ENCODE measurements at places on chromosomes 7 and 10. TPM values are rescaled to one million over a fixed set of nuclear protein-coding genes. Genes with fewer than 3 reads are reported as not detected.

SGCE gene
- total RNA-seq = 33.8 TPM

DNA sequence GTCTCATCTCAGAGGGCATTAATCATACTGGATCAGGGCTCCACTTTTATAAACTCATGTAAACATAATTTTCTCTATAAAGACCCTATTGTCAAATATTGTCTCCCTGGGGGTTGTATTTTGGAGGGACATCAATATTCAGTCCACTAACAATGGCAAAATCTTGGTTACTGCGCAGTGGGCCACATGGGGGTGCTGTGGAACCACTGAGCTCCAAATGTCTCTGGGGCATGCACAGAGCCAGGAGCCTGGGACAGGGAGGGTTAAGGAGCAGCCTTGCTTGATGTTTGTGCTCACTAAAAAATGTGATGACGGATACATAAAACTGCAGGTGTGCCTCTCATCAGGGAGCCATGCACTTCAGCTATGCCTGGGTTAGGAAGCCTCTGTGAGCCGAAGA is 62.1 kb upstream of the PRSS58 start:
- H3K27me3 ChIP-seq = peaks cover 59% of the 10 kb centered on the region
- no peak overlapping the region for H3K27ac ChIP-seq
- no peaks in the 10 kb centered on the region for H3K36me3 ChIP-seq
- H3K4me3 ChIP-seq = no peak overlapping the region
- no peaks in the 10 kb centered on the region for H3K4me1 ChIP-seq
- peak; percentile 40 for DNase-seq

GRCh38 chr7:16086743-16087142 is 334.6 kb downstream of the CRPPA start:
- peak overlapping the region; percentile 67 for H3K27ac ChIP-seq
- H3K36me3 ChIP-seq = peaks cover 8% of the 10 kb centered on the region
- H3K4me3 ChIP-seq = no peak overlapping the region
- H3K4me1 ChIP-seq = peaks cover 50% of the 10 kb centered on the region
- no peaks in the 10 kb centered on the region for H3K27me3 ChIP-seq

- no peak overlapping the region for H3K4me3 ChIP-seq
- peaks cover 13% of the 10 kb centered on the region for H3K36me3 ChIP-seq
- H3K27ac ChIP-seq = no peak overlapping the region
- no peaks in the 10 kb centered on the region for H3K27me3 ChIP-seq
Measured at GRCh38 chr10:103919648-103920025, 1.7 kb upstream of the STN1 start.

GRCh38 chr10:70651661-70652060 is 20.6 kb upstream of the ADAMTS14 start:
- no peak overlapping the region for H3K27ac ChIP-seq
- no peaks in the 10 kb centered on the region for H3K36me3 ChIP-seq
- H3K4me3 ChIP-seq = no peak overlapping the region
- H3K4me1 ChIP-seq = no peaks in the 10 kb centered on the region
- H3K27me3 ChIP-seq = peaks cover 51% of the 10 kb centered on the region
